Ascending aorta (tissue), 2 donors: ENCODE measurements at places on chromosomes 4 and X.
A peak's percentile ranks its signal among the peaks of the same experiment; 100 is the strongest.

GRCh38 chrX:19810006-19810774 is 77.2 kb downstream of the SH3KBP1 start:
- DNase-seq = no peak

GRCh38 chr4:10461091-10461849 is 4.0 kb upstream of the ZNF518B start:
- no peak for DNase-seq

DNA sequence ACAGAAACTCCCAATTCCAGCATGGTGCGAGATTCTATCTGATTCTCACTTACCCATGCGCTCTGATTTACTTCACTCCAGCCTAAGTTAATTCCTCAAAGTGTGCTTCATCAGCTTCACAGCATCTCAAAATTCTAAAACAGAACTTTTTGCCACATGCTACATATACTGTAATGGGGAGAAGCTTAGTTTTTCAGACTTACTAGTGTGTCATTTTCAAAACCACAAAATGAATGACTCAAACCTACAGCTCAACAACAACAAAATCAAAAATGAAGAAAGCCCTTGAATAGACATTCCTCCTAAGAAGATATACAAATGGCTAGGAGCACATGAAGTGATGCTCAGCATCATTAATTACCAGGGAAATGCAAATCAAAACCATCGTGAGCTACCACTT is 14.9 kb downstream of the IRF2 start:
- no peak for DNase-seq

DNA sequence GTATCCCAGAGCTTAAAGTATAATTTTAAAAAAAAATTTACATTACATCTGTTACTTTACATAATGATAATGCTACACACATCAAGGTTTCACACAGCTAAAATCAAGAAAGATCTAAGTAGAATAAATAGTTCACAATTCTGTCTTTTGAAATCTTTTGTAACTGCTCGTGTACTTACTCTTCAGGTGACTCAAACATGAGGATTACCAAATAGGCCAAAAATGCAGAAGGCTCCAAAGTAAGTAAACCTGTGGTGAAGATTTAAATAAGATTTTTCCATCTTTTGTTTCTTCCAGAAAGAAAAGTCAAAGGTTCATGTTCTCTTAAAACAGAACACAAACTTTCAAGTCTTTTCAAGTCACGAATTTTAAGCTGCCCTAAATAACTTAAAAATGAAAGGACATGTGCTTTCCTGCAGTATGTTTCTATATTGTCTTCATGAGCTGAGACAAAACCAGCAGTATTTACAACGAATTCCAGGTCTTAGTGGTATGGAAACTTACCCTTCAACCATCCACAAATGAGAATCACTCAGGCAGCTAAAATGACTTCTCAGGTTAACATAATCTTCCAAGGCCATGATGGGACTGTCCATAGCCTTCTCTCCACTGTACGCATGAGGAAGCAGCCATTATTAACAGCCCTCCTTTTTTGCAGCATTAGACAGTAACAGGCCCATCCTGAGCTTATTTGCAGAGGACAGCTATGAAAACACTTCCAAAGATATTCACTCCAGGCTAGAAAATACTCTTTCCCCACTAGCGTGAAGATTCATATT is 172.8 kb upstream of the EDNRA start:
- DNase-seq = no peak

GRCh38 chr4:53050361-53050774 is 188.3 kb downstream of the RASL11B start:
- DNase-seq = no peak

GRCh38 chrX:47233333-47234113 is 714 bp downstream of the USP11 start:
- DNase-seq = peak; percentile 96

GRCh38 chr4:174467107-174467506 is 55.2 kb downstream of the HPGD start:
- DNase-seq = no peak

GRCh38 chr4:47719576-47719975 is 118.3 kb downstream of the CORIN start:
- DNase-seq = no peak

DNA sequence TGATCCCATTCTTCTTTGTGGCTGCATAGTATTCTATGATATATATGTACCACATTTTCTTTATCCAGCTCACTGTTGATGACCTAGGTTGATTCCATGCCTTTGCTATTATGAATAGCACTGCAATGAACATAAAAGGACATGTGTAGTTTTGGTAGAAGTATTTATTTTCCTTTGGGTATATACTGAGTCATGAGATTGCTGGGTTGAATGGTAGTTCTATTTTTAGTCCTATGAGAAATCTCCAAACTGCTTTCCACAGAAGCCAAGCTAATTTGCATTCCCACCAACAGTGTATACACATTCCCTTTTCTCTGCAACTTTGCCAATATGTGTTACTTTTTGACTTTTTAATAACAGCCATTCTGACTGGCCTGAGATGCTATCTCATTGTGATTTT is 278.3 kb downstream of the PCDH18 start:
- DNase-seq = no peak

- DNase-seq = no peak
These were observed 385 bp downstream of the DCLK2 start for GRCh38 chr4:150078579-150079080.

GRCh38 chr4:32858971-32859370 is 2138.8 kb downstream of the PCDH7 start:
- DNase-seq = no peak

DNA sequence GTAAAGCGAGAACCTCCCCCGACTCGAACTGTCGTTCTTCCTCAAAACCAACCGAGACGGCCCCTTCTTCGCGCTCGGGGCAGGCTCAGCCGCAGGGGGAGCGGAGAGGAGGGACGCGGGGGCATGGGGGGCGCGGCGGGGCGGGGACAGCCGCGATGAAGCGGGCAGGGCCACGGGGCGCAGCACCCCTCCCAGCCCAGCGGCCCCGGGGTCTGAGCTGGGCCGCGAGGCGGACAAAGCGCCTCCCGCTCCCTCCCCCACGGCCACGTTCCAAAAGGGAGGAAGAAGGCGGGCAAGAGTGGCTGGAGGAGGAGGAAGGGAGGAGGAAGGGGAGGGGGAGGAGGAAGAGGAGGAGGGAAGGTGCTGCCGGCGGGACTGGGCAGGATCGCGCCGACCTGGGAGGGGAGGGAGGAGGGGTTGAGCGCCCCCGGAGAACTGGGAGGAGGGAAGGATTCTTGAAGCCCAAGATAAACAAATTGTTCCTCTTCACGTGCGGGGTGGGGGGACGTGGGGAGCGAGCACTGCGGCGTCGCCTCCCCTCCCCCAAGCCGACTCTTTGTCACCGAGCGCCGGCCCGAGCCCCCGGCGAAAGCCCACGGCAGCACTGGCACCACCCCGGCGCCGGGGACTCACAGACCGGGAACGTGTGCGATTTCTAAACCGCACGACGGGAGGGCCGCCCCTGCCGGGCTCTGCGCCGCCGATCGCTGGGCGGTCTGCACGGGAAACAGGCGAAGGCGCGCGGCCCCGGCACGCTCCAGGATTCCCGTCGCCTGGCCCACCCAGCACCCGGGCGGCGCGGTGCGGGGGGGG is 2.9 kb downstream of the MAML3 start:
- DNase-seq = peak; percentile 93

GRCh38 chrX:7399373-7399772 is 251.4 kb upstream of the PUDP start:
- no peak for DNase-seq

DNA sequence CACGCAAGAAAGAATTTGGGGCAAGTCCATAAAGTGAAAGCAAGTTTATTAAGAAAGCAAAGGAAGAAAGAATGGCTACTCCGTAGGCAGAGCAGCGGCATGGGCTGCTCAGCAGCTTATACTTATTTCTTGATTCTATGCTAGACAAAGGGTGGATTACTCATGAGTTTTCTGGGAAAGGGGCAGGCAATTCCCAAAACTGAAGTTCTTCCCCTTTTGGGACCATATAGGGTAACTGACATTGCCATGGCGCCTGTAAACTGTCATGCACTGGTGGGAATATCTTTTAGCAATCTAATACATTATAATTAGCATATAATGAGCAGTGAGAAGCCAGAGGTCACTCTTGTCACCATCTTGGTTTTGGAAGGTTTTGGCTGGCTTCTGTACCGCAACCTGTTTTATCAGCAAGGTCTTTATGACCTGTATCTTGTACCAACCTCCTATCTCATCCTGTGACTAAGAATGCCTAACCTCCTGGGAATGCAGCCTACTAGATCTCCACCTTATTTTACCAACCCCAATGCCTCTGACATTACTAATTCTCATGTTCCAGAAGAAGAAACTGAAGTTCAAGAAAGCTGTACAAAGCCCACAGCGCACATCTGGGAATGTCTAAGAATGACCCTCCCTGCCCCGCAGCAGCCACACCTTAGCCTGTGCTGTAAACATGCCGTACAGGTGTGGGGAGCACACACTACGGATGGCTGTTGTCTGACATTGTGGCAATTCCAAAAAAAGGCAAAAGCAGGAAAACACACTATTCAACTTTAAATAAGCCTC is 18.6 kb downstream of the RXFP1 start:
- no peak for DNase-seq

- no peak for DNase-seq
These were observed 82.2 kb downstream of the SH3KBP1 start for GRCh38 chrX:19805046-19805690.

- DNase-seq = no peak
These were observed 2.4 kb downstream of the ZMYM3 start for GRCh38 chrX:71251466-71251973.

GRCh38 chr4:159048166-159048886 is 54.6 kb upstream of the RAPGEF2 start:
- peak; percentile 81 for DNase-seq

DNA sequence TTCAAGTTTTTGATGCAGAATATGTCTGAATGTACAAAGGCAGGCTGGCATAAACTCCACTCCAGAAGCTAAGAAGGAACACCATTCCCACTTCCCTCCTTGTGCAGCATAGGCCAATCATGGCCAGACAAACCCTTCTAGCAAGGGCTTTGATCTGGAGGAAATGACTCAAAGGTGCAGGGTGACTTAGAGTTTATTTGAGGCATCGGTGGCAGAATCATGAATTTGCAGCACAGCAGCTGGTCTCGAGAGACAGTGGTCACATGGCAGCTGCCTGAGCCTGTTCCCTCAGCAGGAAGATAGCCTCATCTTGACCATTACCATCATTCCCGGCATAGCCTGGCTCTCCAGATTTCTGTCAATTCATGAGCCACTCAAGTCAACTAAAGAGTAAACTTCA is 154.5 kb downstream of the ATP10D start:
- no peak for DNase-seq

DNA sequence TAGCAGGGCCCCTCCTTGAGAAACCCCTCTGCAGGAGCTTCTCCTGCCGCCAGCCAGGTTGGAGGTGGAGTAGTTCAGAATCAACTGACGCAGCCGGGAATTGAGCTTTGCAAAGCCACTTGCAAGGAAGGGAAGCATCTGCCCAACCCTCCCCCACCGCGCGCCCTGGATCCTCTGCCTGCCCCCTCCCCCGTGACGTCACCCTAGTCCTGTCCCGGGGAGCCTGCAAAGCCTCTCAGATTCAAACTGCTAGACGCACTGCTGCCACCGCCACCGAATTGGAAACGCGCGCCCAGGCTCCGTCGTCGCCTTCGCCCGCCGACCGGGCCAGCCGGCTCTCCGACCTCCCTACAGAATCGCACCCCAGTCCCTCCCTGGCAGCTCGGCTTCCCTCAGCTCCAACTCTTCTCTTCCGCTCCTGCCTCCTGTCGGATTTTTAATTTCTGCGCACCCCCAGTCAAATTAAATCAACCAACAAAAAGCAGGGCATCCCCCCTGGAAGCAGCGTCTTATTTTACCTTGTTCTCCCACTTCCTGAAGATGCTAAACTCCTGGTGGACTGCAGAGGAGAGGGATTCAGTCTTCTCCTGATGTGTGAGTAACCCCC is 3.8 kb downstream of the SLITRK2 start:
- DNase-seq = no peak

- DNase-seq = no peak
These were observed 382.4 kb downstream of the TRAM1L1 start for GRCh38 chr4:116702949-116703348.

- no peak for DNase-seq
These were observed 446.7 kb upstream of the TENM3 start for GRCh38 chr4:181796502-181796901.

DNA sequence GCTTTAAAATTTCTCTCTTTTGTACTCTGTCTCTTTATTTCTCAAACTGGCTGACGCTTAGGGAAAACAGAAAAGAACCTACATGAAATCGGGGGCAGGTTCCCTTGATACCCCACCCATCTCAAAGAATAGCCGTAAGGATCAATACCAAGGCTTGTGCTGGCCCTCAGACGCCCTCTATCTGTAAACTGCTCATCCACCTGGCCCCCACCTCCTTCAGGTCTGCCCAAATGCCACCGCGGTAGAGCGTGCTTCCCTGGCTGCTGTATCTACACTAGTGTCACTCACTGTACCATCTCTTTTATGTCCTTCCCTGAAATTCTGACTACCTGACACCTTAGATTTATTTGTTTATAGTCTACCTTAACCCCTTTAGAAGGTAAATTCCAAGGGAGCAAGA is 62.8 kb downstream of the SMIM20 start:
- no peak for DNase-seq

- no peak for DNase-seq
These were observed 1416.1 kb downstream of the RPA4 start for GRCh38 chrX:98299785-98300184.

- DNase-seq = no peak
These were observed 539.6 kb upstream of the DIPK2B start for GRCh38 chrX:45740291-45740690.

- DNase-seq = no peak
These were observed 221.3 kb downstream of the GPAT3 start for GRCh38 chr4:83757121-83757621.

- DNase-seq = no peak
These were observed 25.0 kb upstream of the CWH43 start for GRCh38 chr4:48960988-48961635.

DNA sequence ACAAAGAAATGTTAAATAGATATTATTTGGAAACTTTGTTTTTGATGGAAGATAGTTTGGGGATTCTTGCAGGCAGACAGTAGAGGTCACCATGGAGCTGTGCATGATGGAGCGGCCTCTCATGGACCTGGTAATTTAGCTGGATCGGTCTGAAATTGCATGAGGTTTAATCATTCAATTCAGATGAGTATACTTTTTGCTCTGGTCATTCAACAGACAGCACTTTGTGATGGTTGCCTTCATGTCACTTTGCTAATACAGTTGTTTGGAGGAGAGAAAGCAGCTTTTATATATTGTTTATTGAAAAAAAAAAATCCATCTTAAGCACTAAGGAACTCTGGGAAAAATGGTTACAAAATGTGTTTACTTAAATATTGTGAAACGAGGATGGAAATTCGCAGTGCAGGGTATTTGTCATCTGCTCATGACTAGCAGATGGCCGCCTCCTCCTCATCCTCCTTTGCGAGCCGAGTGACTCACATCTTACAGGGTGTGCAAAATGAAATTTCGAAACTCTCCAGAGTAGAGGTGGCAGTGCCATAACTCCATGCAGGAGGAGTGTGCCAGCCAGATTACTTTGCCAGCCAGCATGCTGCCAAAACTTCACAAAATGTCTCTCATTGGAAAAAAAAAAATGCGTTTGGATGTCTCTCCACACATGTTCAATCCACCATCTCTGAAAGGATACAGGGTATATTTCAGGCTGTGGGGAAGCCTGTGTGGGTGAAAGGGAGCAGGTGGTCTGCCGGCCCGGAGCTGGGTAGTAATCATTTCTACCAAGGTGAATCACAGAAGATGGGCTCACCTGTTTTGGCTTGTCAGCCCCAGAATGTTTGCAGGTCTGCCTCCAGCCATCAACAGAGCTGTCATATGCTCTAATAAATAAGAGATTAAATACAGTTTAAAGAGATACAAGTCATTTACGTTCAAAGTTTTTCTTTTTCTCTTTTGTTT is 314.9 kb upstream of the DIPK2B start:
- peak; percentile 89 for DNase-seq

GRCh38 chr4:168092176-168092712 is at the start of gene ANXA10:
ANXA10 (plus strand) TSS chr4:168092537; CDS start chr4:168092701, 164 bp downstream.
- DNase-seq = no peak
